NCI-H2081 treated with DMSO at 0.1 percent for 48 hours (cell line): ENCODE measurements at places on chromosomes 16 and 17.

DNA sequence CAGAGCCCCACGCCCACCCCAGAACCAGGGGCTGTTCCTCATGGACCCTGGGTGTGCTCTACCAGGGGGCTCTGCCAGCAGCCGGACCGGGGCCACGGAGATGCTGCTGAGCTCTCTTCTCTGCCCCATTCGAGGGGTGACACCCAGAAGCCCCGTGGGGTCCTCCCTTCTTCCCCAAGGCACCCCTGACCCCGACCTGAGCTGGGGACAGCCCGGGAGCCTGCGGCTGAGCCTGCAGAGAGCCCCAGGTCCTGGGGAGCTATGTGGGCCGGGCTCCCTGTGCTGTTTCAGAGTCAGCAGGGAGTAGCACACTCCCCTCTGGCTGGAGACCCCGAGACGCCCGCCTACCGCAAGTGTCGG lies 1.2 kb upstream of the PRR35 start:
- no peak for DNase-seq

DNA sequence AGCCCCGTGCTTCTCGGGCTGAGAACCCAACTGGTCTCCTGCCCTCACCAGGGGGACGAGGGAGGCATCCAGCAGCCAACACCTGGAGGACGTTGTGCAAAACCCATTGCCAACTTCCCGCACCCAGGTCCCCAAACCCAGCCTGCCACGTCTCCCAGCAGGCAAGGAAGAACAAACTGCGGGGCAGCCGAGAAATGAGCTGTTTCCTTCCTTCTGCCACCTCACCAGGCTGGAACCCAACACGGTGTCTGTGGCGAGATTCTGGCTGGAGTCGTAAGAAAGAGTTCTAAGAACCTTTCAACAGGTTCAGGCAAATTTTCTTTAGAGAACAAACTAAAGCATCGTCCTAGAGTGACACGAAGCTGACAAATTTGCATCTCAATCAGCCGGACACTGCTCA lies 3.6 kb downstream of the SLC43A2 start:
- DNase-seq: no peak

DNA sequence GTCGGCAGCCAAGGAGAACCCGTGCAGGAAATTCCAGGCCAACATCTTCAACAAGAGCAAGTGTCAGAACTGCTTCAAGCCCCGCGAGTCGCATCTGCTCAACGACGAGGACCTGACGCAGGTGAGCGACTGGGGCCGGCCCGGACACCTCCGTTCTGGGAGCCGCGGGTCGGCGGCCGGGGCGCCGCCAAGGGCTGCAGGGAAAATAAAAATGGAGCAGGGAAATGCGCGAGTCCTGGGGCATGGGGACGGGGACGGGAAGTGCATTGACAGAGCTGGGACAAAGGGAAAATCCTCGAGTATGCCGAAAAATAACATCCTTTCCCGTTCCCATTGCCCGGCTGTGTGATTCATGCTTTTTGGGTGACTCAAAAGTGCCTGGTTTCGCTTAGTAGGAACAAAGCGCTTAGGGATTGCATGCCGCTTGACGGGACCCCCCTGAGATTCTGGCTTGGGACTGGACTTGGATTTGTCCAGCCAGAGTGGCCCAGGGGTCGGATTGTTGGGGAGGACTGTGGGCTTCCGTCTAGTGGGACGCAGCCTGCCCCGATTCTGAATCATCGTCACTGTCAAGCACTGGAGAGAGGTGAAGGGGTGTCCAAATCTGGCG lies 699 bp downstream of the MPRIP start:
- DNase-seq: no peak

GRCh38 chr17:58172369-58173071 lies 5.7 kb downstream of the OR4D2 start:
- peak; percentile 54 for DNase-seq

DNA sequence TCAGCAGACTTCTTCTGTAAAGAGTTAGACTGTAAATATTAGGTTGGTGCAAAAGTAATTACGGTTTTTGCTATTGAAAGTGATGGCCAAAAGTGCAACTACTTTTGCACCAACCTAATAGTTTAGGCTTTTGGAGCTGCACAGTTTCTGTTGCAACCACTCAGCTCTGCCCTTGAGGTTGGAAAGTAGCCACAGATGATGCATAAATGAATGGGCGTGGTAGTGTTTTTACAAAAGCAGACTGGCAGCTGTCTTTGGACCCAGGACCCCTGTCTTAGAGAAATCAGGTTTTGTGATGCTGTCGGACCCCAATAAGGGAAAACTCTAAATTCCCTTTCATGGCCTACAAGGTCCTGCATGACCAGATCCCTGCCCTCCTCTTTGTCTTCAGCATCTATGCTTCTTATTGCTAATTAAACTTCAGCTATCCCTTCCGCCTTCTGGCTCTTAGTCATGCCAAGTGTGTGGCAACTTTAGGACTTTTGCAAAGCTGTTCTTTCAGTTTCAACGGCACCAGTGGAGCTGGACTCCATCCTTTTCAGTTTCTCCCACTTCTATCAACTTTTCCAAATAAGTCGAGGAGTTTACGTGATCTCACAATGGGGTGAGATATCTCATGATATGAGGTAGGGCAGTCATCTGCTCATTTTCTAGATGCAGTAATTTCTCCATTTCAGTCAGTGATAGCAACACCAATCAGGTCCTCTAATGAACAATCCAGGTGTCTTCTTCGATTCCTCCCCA lies 232.3 kb downstream of the XYLT1 start:
- no peak for DNase-seq

GRCh38 chr16:22191532-22192260 lies 14.4 kb upstream of the EEF2K start:
- no peak for DNase-seq

DNA sequence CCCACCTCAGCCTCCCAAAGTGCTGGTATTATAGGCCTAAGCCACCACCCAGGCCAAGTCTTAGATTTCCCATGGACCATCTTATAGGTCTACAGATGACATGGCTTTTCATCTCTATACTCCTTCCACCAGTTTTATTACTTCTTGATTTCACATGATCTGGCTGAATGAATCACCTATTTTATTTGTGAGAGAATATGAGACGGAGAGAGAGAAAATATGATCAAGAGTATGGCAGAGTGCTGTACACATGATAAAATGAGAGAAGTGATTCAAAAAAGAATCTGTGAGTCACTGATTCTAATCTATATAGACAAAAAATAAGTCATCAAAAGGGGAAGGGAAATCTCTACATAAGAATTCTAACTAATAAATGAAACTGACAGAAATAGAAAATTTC lies 13.7 kb downstream of the ACSM1 start:
- DNase-seq: no peak

DNA sequence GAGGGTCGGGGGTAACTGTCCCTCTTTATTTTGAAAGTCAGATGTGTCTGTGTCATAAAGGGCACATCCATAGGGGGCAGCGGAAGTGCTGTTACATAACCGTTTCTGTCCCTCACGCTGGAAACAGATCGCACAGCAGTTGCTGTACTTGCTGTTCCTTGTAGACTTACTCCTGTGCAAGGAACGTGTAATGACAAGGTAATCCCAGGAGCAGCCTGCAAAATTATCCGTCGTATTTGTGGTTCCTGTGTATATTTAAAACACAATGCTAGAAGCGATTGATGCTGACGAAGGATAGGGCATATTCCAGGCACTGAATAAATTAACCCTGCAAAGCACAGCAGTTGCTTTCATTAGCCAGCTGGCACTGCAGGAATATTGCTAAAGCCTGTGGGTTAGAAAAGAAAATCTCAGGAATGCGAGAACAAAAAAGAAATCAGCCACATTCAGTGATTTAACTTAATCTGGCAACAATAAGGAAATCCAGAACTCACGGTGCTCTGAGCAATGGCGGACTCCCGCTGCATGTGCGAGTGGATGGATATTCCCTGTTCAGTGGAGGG lies 76.2 kb downstream of the SPECC1 start:
- no peak for DNase-seq

- DNase-seq: no peak
These were observed 5.4 kb upstream of the PSMC5 start for GRCh38 chr17:63821804-63822203.

DNA sequence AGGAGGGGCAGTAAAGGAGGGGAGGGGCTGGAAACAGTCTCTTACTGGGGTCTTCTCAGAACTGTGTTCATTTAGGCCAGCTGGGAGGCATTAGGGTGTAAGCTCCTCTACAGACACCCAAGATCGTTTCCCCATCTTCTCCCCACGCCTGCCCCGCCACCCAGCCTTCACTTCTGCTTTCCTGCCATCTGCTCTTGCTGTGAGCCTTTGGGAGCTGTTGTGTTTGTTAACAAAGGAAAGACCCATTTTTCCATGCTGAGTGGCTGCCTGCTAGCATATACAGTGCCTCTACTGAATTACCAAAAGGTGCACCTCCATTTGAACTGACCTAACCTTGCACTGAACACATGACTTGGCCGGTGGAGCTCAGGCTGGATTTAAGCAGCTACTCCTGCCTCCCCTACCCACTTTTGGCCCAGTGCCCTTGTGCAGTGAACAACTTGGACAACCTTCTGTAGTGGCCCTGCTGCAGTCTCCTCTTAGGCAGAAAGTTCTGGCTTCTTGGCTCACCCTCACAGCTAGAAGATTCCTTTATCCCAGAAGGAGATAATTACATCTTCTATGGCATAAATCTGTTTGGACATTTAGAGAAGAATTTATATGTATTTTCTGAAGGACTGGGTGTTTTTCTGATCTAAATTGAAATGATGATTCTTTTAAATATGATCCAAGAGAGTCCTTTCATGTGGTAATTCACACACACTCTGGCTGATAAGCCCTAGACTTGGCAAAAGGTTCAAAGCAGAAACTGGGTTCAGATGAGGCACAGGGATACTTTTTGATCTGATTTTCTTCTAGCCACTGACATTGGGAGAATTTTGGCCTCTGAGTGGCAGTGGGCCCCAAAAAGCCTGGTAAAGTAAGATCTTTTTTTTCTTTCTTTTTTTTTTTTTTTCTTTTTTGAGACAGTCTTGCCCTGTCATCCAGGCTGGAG lies 81.9 kb upstream of the HNF1B start:
- DNase-seq: no peak

GRCh38 chr17:67469208-67469980 lies 92.3 kb downstream of the PITPNC1 start:
- DNase-seq: no peak
